Activated T-helper 1 cell treated with Interleukin-2 at 50 U/mL for 16 hours (primary cell): ENCODE measurements at places on chromosomes 11 and 22.

- DNase-seq = no peak
These were observed 21.2 kb downstream of the A4GALT start for GRCh38 chr22:42699281-42699975.

- DNase-seq = no peak
These were observed 74.8 kb downstream of the EFCAB6 start for GRCh38 chr22:43737150-43737828.

- DNase-seq = no peak
These were observed 286.7 kb downstream of the MN1 start for GRCh38 chr22:27514601-27515523.

GRCh38 chr11:120062561-120062930, 75.4 kb downstream of the TRIM29 start:
- no peak for DNase-seq

- no peak for DNase-seq
These were observed 1.3 kb upstream of the SCARF2 start for GRCh38 chr22:20438678-20439492.

GRCh38 chr22:27113211-27113635, 455.8 kb downstream of the MIAT start:
- DNase-seq = no peak

DNA sequence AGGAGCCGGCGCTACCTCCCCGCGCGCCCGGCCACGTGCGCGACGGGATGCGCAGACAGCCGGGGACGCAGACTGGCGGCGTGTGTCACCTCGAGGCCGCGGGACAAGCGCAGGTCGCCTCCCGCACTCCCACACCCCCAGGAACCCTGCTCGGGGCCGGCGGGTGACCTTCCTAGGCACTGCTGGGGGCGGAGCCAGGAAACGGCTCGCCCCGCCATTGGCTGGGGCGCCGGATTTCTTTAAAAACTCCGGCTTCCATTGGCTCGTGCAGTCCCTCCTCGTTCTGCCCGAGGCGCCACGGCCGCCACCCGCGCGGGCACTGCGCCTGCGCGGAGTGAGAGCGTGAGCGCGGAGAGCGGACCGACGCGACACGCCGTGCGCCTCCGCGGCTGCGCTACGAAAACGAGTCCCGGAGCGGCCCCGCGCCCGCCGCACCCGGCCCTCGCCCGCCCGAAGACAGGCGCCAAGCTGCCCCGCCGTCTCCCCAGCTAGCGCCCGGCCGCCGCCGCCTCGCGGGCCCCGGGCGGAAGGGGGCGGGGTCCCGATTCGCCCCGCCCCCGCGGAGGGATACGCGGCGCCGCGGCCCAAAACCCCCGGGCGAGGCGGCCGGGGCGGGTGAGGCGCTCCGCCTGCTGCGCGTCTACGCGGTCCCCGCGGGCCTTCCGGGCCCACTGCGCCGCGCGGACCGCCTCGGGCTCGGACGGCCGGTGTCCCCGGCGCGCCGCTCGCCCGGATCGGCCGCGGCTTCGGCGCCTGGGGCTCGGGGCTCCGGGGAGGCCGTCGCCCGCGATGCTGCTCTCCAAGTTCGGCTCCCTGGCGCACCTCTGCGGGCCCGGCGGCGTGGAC, at the start of gene PIM3:
PIM3 (plus strand) TSS at position 614 of the 846 bp plus-strand sequence; CDS start at position 790, 176 bp downstream.
- DNase-seq = peak; percentile 86

- no peak for DNase-seq
These were observed 53.9 kb upstream of the CEP126 start for GRCh38 chr11:101860696-101861427.

DNA sequence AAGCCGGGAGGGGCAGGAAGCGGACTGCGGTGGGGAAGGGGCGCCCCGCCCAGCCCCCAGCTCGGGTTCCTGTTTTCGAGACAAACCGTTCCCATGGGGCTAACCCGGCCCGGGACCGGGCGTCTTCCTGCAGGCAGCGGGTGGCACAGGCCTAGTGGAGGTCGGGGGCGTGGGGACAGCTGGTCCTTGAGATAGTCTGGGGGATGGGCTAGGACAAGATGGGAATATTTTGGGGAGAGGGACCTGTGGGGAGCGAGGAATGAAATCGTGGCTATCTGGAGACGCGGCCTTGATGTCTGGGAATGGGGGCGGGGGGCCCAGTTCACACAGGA, 1.2 kb upstream of the RASGRP2 start:
- peak; percentile 91 for DNase-seq

DNA sequence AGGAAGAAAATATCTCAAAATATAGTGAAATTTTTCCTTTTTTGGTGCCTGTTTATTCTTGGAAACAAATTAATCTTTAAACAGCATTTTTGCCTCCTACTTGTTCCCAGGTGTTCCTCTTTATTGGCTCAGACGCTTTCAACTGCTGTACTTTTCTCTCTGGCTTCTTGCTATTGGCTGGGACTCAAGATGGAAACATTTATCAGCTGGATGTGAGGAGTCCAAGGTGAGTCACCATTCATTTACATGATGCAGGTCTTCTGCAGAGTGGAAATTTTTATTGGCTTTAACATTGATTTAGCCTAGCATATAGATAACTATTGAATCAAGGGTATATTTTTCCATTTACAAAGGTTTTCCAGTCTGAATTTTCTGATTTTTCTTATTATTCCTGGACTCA, 34.4 kb upstream of the DNAJB13 start:
- DNase-seq = no peak

GRCh38 chr11:74686792-74687191, 44.4 kb downstream of the CHRDL2 start:
- no peak for DNase-seq

DNA sequence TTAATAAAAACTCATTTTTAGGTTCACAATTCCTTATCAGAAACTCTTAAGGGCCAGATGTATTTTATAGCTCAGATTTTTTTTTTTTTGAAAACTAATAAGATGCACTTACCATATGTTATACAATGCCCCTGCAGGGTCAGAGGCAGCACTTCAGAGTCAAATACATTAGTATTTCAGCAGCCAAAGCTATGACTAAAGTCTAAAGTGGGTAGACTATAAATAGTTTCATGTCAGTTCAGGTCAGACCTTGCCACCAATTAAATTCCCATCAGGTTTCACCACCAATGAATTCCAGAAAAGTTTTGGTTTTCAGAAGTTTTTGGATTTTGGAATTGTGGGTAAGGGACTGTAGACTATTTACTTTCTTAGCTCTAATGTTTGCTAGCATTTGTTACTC, 75.9 kb downstream of the FAM83F start:
- no peak for DNase-seq

- DNase-seq = no peak
These were observed 43.2 kb downstream of the IGLL1 start for GRCh38 chr22:23536821-23537345.

GRCh38 chr22:42752230-42752746, 31.6 kb upstream of the A4GALT start:
- DNase-seq = no peak

GRCh38 chr11:60993615-60994014, 22.1 kb downstream of the CD6 start:
- DNase-seq = no peak

DNA sequence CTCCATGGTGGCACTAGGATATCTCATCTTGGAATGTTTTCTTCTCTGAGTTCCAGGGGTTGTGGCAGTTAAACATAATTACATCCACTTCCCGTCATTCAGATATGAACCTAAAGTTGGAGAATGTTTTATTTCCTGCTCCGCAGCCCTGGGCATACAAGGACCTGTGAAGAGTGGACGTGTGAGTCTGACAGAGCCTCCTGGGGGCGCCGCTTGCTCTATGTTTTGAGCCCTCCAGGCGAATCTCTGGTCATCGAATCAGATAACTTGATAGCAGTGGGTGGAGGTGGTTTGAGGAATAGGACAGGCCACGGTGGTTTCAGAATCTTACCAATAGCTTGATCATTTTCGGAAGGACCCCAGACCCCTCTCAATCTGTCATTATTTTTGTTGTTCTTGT, 174.2 kb downstream of the NTM start:
- no peak for DNase-seq

GRCh38 chr22:29639096-29639495, 35.7 kb downstream of the NF2 start:
- no peak for DNase-seq

- no peak for DNase-seq
These were observed 843.7 kb upstream of the CHORDC1 start for GRCh38 chr11:91066456-91067047.

DNA sequence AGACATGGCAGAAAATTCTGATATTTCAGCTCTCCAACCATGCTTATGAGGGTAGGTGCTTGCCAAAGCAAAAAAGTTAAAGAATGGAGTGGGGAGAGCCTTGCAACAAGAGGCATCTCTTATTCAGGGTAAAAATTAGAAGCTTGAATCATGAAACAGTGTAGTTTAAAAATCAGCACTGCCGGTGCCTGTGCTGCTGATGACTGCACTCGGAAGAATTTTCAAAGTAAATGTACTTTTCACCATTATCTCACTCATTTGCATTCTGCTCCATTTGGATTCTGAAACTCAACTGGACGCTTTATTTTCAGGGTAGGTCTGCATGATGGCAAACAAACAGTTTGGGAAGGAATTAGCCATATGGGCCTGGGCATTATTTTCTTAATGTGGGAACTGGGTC, 126.3 kb downstream of the KIRREL3 start:
- DNase-seq = no peak

DNA sequence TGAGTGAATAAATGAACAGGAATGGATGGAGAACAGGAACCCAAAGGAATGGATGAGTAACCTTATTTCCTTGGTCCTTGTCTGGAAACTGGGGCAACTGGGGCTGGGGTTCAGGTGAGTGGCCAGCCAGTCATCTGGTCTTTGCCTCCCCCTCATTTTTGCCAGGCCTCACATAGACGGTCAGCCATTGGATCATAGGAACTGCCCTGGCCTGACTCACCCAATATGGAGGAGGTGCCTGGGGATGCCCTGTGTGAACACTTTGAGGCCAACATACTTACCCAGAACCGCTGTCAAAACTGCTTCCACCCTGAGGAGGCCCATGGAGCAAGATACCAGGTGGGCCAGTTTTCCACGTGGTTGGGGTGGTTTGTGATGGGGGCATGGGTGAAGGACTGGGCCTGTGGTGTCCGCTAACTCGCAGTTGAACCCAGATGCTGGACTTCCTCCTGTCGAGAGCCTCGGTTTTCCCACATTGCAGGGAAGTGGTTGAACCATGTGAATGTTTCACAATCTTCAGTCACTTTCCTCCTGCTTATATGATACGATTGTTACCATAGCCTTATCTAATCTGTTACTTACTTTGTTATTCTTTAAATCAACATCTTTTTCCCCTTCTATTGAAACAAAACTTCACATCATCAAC, 4.4 kb downstream of the TRIOBP start:
- DNase-seq = no peak

GRCh38 chr22:44200855-44201550, 20.3 kb downstream of the PARVG start:
- DNase-seq = no peak

DNA sequence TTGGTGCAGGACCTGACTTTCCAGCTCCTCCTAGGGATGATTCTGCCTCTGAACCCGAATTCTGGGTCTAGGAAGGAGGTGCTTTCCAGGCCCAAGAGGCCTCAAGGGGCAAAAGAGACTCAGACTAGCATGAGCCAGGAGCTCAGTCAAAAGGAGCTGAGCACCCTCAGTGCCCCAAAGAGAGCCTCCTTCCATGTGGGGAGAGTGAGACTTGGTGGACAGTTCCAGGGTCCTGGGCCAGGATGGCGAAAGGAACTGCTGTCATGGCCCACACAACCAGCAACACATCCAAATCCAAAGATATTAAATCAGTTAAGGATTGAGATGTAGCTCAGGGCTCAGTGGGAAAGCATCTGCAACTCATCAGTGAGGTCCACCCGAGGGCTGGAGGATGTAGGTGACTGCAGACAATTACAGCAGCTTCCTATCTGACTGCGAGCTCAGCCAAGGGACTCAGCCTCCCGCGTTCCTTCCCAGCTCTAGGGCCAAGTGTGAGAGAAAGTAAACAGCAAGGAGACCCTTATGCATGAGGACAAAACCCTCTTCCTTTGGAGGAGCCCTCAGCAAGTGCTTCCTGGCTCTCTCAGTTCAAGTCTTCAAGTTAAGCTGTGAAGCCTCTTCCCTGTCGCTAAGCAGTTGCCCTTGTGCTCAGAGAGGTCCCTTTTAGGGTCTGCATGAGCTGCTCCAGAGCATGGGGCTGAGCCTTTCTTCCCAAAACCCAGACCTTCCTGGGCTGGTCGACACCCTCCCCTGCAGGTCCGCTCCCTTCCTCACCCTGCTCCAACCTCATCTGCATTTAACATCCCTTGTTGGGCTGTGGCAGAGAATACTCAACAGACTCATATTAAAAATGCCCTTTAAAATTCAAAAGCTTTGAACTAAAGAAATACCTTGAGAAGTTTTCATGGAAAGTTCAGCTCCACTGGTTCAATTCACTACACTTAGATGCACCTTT, 35.8 kb downstream of the C11orf58 start:
- DNase-seq = no peak

DNA sequence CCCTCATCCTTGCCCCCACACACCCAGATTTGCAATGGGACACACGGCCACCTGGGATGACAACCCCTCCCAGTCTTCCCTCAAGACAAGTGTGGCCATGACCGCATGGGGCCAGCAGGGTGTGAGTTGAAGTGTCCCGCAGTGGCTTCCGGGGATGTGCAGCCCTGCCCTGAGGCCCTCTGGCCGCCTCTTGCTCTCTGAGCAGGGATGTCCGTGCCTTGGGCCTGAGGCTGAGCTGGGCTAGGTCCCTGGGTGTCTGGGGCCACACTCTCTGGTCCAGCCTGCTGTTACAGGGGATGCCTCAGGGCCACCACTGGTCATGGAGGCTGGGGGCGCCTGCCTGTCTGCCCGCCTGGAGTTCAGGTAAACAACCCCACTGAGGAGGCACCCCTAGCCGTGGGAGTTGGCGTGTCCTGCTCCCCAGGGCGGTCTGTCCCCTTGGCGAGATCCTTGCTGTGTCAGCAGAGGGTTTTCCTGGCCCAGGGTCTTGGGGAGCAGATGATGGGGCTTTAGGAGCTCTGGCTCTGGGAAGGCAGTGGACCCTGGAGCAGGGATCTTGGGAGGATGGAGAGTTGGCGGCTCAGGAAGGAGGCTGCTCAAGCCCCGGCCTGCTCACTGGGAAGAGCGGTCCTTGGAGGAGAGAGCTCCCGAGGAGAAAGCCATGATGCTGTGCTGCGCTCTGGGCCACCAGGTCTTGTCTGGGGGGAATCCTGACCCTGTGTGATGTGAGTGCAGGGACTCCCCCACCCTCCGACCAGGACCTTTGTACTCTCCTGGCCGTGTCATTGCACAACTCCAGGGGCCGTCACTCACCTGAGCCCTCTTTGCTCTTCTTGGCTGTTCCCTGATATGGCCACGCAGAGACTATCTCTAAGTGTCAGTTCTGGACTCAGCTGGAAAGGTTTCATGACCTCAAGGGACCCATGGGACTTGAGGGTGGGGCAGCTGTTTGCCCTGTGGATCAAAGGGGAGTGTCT, 67.9 kb downstream of the KCNQ1 start:
- no peak for DNase-seq
